Stimulated activated CD8-positive, alpha-beta memory T cell treated with anti-CD3 and anti-CD28 coated beads, Interleukin-7, amount 100 ng/mL, for 1 hour (primary cell): ENCODE measurements at places on chromosomes 3 and 15.

- DNase-seq: no peak
Measured at GRCh38 chr3:139332092-139332491, 11.7 kb upstream of the MRPS22 start.

DNA sequence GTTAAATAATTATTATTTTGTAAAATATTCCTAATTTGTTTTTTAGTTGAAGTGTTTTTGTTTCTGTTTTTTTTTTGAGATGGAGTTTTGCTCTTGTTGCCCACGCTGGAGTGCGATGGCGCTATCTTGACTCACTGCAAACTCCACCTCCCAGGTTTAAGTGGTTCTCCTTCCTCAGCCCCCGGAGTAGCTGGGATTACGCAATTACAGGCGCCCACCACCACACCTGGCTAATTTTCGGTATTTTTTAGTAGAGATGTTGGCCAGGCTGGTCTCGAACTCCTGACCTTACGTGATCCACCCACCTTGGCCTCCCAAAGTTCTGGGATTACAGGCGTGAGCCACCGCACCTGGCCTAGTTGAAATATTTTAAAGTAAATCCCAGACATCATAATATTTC is 48.7 kb upstream of the GATM start:
- no peak for DNase-seq

GRCh38 chr3:102089904-102090720 is 240.8 kb downstream of the NFKBIZ start:
- no peak for DNase-seq

- DNase-seq: no peak
Measured at GRCh38 chr3:138945709-138946662, 951 bp downstream of the FOXL2 start.

DNA sequence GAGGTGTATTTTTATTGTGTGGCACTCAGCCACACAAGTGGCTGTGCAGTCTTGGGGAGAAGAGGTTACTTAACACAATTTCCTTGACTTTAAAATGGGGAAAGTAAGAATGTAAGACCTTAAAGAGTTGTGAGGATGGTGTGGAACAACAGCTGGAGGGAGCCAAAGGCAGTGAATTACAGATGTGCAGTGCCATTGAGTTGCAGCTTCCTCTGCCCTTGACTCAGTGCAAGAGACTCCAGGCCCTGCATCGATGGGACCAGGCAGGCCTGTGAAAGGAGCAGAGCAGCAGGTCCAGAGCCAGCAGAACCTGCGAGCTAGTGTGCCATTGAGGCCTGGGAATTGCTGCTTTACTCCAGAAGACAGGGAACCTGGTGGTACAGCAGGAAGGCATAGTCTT is 27.2 kb downstream of the EEFSEC start:
- no peak for DNase-seq

- DNase-seq: no peak
Measured at GRCh38 chr3:122982216-122983185, 45.1 kb downstream of the SEMA5B start.

DNA sequence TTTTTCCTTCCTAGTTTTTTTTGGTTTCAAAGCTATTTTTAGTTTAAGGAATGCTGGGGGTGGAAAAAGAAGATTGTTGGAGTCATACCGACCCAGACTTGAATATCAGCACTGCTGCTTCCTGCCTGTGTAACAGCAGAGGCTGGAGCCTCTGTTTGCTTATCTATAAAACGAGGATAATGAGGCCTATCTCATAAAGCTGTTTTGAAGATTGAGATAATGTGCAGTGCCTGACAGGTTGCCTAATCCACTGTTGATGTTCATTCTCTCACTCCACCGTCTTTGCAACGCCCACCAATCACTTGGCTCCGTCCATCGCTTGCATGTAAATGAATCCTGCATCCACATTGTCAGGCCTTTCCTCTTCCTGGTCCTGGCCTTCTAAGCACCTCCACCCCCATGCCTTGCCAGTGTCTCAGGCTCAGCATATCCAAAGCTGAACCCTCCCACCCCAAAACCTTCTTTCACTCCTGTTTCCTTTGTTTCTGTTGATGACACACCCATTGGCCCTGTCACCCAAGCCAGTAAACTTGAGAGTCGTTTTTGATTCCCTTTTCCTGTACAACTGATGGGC is 94.9 kb downstream of the MEX3B start:
- no peak for DNase-seq

- no peak for DNase-seq
Measured at GRCh38 chr3:16318176-16318575, 53.2 kb downstream of the OXNAD1 start.

DNA sequence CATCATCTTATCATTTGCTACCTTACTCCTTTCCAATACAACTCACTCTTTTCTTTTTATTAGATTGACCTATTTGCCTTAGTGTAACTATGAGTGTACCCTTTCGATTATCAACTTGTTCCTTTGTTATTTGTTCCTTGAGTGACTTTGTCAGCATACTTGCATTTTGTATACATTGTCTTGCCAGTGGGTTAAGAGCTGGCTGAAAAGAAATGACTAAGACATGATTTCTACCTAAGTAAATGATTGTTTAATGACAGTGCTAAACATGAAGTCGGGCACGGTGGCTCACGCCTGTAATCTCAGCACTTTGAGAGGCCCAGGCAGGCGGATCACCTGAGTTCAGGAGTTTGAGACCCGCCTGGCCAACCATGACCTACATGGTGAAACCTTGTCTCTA is 1042.3 kb downstream of the TBL1XR1 start:
- DNase-seq: no peak

DNA sequence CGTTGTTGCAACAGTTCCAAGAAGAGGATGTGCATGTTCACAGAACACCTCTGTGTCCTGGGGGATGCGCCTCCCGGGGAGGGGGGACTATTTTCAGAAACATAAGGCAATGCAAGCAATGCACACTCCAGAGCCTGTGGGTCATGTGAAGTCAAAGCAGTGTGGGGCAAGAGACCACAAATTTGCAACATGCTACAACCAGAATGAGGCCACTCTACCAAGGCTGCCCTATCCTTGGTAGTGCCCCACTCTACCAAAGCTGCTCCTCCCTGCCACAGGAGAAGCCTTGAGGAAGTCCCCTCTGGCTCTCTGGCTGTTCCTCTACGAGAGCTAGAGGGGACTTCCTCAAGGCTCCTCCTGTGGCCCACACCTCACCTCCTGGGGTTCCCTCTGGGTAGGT is 8.4 kb upstream of the NR2C2 start:
- no peak for DNase-seq

- no peak for DNase-seq
Measured at GRCh38 chr3:114958930-114959329, 188.2 kb downstream of the ZBTB20 start.

DNA sequence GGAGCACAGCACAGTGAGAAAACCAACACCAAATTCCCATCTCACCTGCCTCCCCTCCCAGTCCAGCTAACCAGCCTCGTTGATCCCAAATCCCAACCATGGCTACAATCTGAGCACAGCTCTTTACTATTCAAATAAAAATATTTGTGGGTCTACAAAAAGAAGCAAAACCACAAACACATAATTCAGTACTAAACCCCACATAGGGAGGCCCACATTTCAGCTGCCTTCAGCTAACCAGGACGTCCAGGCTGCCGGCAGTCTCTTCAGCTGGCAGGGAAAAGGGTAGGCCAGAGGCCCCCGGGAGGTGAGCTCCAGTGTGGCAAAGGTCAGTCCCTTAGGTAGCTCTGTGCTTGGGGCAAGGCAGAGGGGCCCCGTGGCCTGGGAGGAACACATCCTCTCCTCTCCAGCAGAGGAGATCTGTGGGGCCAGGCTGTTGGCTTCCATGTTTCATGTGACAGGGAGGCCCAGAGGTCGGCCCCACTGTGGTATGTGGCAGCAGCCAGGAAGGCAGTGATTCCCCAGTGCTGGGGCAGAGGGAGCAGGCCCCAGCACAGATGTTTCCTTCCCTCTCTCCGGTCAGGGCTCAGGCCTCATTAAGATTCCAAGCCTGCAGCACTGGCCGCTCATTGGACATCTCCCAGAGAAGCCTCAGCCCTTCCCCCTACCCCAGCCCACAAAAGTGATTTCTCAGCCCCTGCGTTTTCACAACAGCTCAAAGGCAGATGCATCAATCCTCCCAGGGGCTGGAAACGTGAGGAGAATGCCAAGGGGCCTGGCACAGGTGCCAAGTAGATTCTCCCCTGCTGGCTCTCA is 381.4 kb downstream of the NTRK3 start:
- no peak for DNase-seq

DNA sequence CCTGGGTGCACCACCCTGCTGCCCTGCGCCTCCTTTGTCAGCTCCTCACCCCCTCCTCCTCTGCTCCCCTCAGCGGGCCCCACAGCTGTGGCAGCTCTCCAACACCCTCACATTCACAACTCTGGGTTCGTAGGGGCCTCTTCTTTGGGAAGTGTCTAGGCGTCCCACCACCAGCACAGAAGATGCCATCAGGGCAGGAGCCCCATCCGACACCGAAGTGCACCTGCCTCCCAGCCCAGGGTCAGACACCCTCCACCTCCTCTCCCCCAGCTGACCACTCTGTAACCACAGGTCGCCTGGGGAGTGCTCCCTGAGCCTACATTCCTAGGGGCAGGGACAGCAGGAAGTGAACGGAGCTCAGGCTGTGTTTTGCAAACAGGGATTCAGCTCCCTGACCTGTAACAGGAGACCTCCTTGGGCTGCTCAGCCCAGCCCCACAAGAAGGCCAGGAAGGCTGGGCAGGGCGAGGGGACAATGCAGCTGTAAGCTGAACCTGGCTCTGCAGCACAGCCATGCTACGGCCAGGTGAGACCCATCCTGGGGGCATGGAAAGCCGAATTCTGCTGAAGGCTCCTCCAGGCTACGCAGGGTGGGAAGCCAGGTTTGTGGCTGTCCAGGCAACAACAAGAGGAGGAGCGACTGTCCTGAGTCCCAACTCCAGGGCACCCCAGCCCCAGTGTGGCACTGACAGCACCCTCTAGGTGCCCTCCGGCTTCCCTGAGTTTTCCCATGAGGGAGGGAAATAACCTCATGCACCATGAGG is 269.0 kb downstream of the GOLGA6L6 start:
- no peak for DNase-seq

DNA sequence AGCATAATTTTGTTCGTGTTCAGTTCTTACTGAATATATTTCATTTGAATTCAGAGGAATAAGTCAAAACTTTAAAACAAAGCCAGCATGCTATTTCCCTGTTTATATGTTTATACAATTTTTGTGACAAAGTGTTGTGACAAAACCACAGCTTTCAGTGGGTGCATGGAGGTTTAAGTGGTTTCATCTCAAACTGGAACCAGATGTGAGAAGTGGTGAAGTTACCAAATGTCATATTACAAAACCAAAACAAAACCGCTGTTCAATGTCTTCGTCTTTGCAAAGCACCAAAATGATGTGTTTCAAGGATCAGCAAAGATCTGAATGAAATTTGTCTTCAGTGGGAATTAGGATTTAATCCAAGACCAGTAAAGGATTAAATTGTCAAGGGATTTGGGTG is 59.3 kb upstream of the OSTN start:
- DNase-seq: no peak

DNA sequence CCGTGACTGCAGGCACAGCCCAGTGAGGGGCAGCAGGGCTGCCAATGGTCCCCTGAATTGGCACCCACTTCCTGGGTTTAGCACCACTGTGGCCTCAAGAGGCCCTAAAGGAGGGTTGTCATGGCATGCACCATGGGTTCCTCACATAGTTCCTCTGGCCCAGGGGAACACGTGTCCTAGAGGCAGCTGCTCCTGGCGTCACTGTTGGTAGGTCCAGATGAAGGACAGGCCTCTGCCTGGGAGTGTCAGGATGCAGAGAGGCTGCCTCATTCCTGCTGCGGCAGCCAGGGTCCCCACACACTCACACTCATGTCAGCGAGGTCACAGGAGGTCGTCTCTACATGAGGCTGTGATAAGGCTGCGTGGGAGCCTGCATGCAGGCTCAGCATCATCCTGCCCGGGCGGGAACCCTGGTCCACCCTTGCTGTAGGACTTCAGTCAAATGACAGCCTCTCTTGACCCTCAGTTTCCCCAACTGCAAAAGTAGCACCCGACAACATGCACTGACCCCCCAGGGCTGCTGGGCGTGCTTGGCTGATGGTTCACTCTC is 26.1 kb upstream of the SFMBT1 start:
- DNase-seq: no peak

DNA sequence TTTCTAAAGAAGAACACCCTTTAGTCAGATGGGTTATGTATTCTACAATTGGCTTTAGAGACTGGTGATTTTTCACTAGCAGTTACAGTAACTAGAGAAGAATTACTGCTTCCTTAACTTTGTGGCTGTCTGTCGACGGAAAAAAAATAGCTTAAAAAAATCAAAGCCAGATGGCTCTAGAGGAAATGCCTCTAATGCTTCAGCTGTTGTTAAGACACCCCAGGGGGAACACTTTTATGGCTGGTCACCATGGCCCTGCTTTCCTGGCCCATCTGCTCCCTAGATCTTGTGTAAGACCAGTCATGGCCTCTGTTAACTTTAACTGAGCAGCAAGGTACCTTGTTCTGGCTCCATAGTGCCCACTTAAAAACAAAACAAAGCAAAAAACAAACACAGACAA is 198.6 kb upstream of the PLSCR5 start:
- no peak for DNase-seq

- DNase-seq: no peak
Measured at GRCh38 chr3:100577382-100578008, 31.9 kb upstream of the ADGRG7 start.

- no peak for DNase-seq
Measured at GRCh38 chr3:37888421-37888820, 26.7 kb downstream of the CTDSPL start.

- DNase-seq: no peak
Measured at GRCh38 chr3:20125897-20126296, 60.1 kb downstream of the SGO1 start.

DNA sequence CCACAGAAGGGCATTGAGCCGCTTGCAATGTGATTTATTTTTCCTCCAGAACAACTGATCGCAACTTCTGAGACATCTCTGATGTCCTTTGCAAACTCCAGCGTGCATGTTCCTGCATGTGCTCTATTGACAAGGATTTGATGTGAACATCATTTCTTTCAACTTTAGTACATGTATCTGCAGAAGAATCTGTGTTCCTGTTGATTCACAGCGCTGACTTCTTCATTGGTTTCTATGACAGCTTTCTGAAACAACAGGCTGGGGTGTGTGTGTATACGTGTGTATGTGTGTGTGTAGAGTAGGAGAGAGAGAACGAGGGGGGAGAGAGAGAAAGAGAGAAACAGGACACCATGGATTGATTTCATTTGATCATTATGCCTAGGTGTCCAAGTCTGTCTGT is 56.7 kb upstream of the CMTM8 start:
- no peak for DNase-seq

GRCh38 chr3:134309987-134310700 is 59.5 kb upstream of the RYK start:
- DNase-seq: no peak

GRCh38 chr3:174337227-174337626 is 521.9 kb upstream of the NAALADL2 start:
- DNase-seq: no peak

DNA sequence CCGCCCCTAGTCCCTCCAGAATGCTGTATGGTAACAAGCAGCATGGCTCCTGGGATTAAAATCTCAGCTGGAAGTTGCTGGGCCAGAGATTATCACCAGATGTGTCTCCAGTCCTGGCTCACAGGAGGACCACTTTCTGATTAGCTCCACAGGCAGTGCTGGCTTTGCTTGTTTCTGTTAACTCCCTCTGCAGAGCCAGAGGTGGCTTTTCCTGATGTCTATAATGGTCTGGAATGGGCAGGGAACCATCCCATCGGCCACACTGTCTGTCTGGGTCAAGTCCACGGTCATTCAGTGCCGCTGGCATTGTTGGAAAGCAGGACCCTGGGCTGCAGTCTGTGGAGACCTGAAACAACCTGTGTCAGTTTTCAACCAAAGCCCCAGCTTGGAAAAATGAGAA is 119.6 kb upstream of the CTDSPL start:
- no peak for DNase-seq
